Fibroblast of villous mesenchyme (primary cell): ENCODE measurements at places on chromosomes 11 and 22.
A peak's percentile ranks its signal among the peaks of the same experiment; 100 is the strongest.

GRCh38 chr22:19503367-19503766 lies 20.8 kb downstream of the CLDN5 start:
- no peak for DNase-seq

DNA sequence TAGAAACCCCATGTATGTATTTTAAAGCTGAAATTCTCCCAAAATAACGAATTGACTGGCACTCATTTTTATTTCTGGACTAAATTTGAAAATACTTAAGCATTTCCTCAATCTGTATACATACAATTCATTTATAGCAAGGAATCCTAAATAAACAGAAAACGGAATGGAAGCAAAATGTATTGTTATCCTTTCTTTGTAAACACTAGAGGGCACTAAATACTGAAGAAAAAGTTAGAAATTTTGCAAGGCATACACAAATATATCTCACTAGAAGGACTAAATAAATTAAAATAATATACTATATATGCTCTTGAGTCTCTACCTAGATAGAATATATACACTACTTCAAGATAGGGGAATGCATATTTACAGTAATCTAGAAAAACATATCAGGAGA lies 23.1 kb upstream of the ANO5 start:
- no peak for DNase-seq

- DNase-seq = no peak
These were observed 6.8 kb downstream of the PPP6R3 start for GRCh38 chr11:68467201-68467834.

- no peak for DNase-seq
These were observed 26.8 kb downstream of the TPBGL start for GRCh38 chr11:75267171-75267970.

GRCh38 chr11:71065841-71066240 lies 186.5 kb downstream of the SHANK2 start:
- DNase-seq = no peak

DNA sequence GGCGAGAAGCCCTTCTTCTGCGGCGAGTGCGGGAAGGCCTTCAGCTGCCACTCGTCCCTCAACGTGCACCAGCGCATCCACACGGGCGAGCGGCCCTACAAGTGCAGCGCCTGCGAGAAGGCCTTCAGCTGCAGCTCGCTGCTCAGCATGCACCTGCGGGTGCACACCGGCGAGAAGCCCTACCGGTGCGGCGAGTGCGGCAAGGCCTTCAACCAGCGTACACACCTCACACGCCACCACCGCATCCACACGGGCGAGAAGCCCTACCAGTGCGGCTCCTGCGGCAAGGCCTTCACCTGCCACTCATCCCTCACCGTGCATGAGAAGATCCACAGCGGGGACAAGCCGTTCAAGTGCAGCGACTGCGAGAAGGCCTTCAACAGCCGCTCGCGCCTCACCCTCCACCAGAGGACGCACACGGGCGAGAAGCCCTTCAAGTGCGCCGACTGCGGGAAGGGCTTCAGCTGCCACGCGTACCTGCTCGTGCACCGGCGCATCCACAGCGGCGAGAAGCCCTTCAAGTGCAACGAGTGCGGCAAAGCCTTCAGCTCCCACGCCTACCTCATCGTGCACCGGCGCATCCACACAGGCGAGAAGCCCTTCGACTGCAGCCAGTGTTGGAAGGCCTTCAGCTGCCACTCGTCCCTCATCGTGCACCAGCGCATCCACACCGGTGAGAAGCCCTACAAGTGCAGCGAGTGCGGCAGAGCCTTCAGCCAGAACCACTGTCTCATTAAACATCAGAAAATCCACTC lies 12.2 kb downstream of the ZNF74 start:
- DNase-seq = no peak

DNA sequence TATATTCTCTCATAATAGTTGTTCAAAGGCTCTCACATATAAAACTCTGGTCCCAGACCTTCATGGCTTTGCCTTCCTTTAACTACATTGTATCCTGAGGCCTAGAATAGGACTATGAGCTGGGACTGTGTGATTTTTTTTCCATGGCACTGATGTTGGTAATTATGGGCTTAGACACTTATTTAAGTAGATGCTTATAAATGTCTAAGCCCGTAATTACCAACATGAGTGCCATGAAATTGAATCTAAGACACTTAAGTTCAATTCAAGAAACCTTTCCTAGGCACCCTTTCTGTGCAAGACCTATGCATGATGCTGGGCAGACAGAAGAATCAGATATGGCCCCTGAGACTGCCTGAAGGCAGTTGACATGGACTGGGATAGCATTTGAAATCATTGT lies 63.0 kb downstream of the P4HA3 start:
- DNase-seq = no peak

- DNase-seq = no peak
These were observed 4.9 kb downstream of the LGALS1 start for GRCh38 chr22:37680191-37680851.

DNA sequence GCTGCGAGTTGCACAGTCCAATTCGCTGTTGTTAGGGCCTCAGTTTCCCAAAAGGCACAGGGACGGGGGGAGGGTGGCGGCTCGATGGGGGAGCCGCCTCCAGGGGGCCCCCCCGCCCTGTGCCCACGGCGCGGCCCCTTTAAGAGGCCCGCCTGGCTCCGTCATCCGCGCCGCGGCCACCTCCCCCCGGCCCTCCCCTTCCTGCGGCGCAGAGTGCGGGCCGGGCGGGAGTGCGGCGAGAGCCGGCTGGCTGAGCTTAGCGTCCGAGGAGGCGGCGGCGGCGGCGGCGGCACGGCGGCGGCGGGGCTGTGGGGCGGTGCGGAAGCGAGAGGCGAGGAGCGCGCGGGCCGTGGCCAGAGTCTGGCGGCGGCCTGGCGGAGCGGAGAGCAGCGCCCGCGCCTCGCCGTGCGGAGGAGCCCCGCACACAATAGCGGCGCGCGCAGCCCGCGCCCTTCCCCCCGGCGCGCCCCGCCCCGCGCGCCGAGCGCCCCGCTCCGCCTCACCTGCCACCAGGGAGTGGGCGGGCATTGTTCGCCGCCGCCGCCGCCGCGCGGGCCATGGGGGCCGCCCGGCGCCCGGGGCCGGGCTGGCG lies at the start of gene BCR:
Gene BCR, plus strand, starts transcription at position 209 of the 592 bp plus-strand sequence. CDS start 452 bp downstream, outside the sequence.
- DNase-seq = peak; percentile 68

- DNase-seq = no peak
These were observed 147.0 kb upstream of the NTM start for GRCh38 chr11:131223198-131223991.

DNA sequence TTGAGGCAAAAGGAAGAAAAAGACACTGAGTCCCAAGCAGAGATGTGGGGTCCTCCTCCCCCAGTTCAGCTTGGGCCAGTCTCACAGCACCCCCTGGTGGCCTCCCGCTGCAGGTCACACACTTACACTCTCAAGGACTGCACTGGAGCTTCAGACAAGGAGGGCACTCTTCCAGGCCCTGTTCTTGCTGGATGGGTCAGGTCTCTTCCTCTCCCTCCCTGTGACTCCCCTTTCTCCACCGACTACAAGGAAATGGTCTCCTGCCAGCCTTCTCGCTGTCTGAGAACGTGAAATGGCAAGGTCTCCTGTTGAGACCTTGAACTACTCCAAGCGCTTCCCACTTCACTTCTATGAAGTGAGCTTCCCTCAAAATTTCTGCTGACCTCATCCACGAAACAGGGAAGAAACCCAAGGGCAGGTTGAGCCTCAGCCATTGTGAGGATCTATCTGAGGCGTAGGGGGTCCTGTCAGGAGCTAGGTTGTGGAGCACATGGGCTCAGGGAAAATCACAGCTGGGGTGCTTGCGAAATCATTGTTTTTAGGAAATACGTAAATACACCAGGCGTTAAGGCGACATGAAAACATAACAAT lies 11.2 kb upstream of the IGLL1 start:
- DNase-seq = peak; percentile 70

- no peak for DNase-seq
These were observed 169.1 kb upstream of the B3GAT1 start for GRCh38 chr11:134581121-134581626.

GRCh38 chr11:26985470-26985869 lies 8.4 kb upstream of the FIBIN start:
- DNase-seq = no peak

DNA sequence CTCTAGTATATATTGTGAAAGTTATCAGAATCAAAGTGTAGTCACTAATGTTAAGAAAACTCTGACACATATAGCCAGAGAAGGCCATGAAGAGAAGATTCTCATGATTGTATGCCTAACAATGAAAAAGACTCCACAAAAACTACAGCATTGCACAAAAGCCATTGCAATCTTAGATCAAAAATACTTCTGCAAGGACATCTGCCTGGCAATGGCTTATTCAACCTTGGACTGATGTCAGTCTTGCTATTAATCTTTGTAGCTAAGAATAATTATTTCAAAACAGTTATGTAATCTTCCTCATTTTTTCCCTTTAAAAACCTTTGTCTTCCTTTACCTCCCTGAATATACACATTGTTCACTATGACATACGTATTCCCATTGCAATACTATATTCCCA lies 55.3 kb upstream of the SLC36A4 start:
- DNase-seq = no peak

GRCh38 chr22:22178355-22178965 lies 66.1 kb upstream of the VPREB1 start:
- DNase-seq = no peak

DNA sequence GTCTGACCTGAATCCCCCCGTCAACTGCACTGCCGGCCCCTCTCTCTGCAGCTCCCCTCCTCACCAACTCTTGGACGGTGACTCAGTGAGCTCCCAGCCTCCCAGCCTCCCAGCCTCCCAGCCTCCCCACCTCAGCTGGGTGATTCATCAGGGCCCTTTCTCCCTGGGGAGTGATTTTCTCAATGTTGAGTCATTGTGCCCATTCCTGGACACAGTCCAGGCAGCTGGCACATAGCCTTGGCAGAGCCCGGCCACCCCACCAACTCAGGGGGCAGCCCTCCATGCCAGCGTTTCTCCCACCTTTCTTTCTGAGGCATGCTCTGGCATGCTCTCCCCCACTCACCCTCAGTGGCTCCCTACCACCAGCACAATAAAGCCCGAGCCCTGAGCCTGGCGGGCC lies 30.7 kb downstream of the PDE2A start:
- no peak for DNase-seq

GRCh38 chr22:30031328-30031727 lies 48.9 kb upstream of the HORMAD2 start:
- DNase-seq = peak; percentile 71

DNA sequence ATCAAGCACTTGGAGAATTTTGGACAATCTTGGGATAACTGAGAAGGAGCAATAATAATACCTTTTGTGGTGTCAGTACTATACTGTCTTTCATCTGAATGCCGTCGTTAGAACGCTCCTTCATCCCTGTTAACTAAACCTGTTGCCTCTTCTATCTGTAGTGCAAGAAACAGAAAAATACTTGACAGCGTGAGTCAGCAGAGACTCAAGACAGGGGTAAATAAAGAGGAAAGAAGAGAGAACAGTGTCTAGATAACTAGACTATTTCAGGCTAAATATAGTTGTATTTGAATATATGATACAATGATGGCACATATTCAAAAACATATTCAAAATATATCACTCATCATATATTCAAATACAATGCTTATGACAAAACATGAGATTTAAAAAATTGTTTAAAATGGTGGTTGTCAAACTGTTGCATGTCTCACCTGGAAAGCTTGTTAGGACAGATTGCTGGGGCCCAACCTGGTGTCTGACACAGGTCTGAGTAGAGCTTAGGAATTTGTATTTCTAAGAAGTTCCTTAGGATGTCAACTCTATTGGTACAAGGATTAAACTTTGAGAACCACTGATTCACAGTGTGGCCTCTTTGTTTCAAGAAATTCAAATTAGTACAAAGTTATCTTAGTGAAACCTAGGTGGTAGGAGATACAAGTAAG lies 17.4 kb downstream of the OOSP4A start:
- DNase-seq = no peak

- peak; percentile 70 for DNase-seq
These were observed 781 bp downstream of the SIDT2 start for GRCh38 chr11:117179048-117179999.

GRCh38 chr22:38125751-38126201 lies 15.3 kb upstream of the BAIAP2L2 start:
- no peak for DNase-seq

GRCh38 chr11:120258661-120259060 lies 18.7 kb downstream of the POU2F3 start:
- no peak for DNase-seq
